CD4-positive, alpha-beta T cell treated with Interleukin-15 for 4 hours (primary cell): ENCODE measurements at places on chromosomes 6 and 20.

DNA sequence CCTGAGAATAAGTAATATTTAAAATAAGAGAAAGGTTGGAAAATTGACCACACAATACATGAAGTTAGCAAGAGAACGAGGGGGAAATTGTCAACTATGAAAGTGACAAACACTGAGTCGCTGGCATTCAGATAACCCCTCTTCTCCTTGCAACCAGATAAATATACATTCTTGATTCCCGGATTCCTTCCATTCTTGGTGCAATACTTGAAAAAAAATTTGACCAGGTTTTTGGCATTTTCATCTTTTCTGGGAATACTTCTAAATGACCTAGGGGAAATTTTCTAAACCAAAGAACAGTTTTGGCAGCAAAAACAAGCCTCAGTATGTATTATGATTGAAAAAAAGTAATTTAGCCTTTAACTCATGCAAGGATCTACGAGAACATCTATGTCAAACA lies 164.0 kb downstream of the PDE7B start:
- DNase-seq = no peak

- no peak for DNase-seq
These were observed 12.1 kb downstream of the E2F3 start for GRCh38 chr6:20413826-20414225.

DNA sequence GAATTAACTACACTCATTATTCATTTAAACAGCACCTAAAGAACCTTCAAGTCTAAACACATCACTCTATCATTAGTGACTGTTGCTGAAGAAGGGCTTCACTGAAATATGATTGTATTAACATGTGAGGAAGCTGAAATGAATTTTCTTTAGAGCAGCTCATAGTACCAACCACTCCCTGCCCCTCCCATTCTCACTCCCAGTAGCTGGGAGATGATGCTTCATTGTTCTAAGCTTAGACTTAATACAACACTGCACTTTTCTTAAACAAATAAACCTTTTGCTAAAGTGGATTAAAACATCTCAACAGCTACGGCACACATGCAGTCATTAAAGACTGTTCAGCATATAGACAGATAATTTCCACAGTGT lies 63.1 kb downstream of the ATXN1 start:
- DNase-seq = no peak

DNA sequence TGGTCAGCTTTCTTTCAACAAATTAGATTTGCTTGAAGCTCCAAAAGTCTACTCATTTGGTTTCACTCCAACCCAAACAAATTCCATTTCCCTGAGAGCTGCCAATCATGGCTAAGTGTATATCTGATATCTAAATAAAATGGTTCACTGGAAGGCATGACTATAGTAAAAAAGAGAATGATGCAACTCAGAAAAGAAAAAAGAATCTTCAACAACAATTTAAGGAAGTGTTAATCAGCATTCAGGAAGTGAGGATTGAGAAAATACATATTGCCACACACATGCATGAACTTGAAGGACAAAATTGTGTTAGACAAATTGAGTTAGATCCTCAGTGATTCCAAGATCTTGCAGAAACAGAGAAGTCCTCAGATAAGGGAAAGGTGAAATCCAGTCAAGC lies 972.9 kb upstream of the FLRT3 start:
- no peak for DNase-seq

DNA sequence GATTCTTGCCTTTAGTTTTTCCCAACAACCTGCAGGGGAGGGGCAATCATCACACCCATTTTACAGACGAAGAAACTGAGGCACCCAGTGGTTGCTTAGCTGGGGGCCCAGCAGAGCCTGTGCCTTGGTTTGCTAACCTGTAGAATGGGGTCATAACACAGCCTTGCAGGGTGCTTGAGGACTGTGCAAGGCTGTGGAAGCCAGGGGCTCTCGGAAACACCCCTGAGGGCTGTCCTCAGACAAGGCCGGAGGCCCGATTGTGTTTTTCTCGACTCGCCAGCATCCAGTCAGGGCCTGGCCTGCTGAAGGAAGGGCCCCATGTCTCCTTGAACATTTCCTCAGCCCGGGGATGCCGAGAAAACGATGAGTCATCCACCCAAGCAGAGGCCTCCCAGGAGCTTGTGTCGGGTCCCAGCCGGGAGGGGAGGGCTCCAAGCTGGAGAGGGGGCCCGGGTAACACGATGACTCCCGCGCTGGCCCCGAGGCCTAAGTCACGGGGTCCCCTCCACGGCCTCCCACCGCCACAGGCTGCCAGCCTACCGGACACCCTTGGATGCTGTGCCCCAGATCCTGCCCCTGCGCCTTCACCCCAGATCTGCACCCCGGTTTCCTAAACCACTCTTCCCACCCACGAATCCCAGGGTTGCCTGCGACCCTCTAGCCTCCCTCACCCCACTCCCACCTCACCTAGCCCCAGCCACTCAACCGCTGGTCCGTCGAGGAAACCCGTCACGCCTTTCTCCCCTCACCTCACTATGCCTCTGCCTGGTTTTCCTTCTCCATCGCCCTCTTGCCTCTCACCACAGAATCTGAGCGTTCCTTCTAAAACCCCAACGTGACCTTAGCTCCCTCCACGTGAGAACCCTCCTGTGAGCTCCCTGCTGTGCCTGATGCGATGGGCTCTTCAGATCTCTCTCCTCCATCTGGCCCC lies 10.6 kb downstream of the NOL4L start:
- DNase-seq = peak; percentile 43

GRCh38 chr6:16836144-16836981 lies 75.1 kb upstream of the ATXN1 start:
- DNase-seq = peak; percentile 26
